Right hindlimb (tissue), 1 donor: ENCODE measurements at places on chromosomes 5 and 9.

GRCh38 chr5:151078490-151079262 lies 2.2 kb downstream of the TNIP1 start:
- DNase-seq: no peak

GRCh38 chr5:126801992-126802294 lies 25.0 kb downstream of the LMNB1 start:
- peak; percentile 25 for DNase-seq

- no peak for DNase-seq
Measured at GRCh38 chr5:147856801-147857200, 21.7 kb upstream of the SCGB3A2 start.

DNA sequence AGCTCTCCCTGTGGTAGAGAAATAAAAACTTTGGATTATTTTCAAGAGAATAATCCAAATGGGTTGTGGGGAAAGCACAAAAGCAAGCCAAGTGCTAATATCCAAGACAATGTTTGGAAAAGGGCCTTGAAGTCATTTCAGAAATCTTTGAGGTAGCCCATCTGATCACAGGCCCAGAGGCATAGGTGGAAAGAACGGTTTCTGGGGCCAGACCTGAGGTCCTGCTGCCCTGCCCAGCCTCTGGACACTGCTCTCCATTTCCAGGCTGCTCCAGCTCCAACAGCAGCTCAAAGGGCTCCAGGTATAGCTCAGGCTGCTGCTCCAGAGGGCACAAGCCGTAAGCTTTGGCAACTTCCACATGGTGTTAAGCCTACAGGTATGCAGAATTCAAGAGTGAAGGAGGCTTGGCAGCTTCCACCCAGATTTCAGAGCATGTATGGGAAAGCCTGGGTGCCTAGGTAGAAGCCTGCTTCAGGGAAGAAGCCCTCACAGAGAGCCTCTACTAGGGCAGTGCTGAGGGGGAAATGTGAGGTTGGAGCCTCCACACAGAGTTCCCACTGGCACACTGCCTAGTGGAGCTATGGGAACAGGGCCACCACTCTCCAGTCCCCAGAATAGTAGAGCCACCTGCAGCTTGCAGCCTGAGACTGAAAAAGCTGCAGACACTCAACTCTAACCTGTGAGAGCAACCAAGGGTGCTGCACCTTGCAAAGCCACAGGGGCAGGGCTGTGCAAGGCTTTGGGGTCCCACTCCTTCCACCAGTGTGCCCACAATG lies 133.1 kb downstream of the PIK3R1 start:
- no peak for DNase-seq

DNA sequence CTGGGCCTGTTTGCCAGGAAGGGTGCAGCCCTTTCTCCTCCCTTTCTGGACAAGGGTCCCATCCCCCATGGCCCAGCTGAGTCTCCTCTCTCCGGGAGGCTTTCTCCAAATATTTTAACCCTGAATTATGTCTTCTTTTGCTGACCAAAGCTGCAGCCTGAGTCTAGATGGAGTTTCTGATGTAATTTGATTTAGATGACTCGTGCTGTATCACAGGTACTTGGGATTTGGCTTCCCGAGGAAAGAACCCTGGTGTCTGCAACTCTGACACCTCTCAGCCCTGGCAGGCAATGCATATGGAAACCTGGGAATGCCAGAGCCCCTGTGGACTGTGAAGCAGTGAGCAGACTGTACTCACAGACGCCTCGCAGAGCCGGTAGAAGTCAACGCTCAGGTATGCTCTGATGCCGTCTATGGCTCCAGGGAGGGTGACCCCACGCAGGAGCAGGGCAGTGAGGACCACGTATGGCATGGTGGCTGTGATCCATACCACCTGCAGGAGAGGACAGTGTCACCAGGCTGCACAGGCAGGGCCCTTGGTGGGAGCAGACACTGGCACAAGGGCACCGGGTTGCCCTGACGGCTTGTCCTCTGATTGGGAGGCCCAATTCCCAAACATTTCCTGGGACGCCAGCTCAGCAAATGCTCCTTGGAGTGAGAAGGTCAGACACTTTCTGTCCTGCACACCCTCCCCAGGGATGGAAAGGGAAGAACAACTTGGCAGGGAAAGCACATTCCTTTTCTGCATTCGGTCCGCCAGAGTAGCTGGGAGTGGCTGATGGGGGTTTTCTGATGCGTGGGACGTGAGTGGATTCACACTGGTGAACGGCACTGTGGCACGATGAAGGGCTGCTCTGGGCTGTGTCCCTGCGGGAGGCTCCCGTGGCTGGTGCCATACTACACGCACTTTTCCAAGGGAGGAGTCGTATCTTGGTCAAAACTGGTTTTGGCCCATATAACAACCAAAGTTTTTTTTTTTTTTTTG lies 24.7 kb downstream of the SLC6A3 start:
- no peak for DNase-seq

- peak; percentile 76 for DNase-seq
Measured at GRCh38 chr9:98977246-98977714, 33.6 kb downstream of the COL15A1 start.

GRCh38 chr9:7186175-7186574 lies 428.4 kb downstream of the KDM4C start:
- DNase-seq: no peak

- no peak for DNase-seq
Measured at GRCh38 chr5:142859037-142859436, 88.9 kb downstream of the ARHGAP26 start.

DNA sequence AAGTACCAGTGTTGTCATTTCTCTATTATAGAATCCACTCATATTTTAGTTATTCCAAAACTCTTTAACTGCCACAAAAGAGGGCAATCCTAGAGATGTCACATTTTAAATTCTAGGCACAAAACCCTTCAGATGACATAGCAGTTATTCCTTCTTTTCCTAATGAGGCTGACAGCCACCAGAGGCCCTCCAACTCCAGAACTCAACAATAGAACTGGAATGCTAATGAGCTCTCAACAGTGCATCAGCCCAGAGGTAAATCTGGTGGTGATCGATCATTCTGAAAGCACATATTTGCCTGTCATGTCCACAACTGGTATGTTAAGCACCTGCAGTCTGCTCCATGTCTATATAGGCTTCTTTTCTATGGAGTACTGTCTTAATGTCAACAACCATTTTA lies 40.2 kb upstream of the RAB3C start:
- no peak for DNase-seq
